ENCODE measurements at places on chromosomes 5 and 9. TPM values are rescaled to one million over a fixed set of nuclear protein-coding genes. Genes with fewer than 3 reads are reported as not detected.

DNA sequence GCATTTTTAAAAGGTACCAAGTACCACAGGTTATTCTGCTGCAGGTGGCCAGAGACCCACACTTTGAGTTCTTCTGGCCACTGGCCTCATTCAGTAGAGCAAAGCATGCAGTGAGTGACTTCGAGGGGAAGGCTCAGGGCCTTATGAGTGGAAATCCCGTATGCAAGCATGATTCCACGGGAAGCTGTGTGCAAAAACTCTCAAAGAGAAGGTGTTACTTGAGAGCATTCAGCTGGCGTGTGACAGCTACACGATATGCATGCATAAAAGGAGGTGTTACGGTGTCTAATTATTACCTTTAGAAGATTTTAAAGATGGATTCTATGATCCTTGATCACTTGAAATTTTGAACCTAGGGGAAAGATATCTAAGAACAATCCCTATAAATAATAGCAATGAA, 160.3 kb downstream of the ENC1 start:
- no peak for DNase-seq

GRCh38 chr9:71004196-71004595, 117.2 kb downstream of the TRPM3 start:
- no peak for DNase-seq

MAMDC2 gene
- 0.08 TPM for total RNA-seq

GZMA gene
- 250 TPM for total RNA-seq

- DNase-seq: no peak
Measured at GRCh38 chr5:173041881-173042762, 14.0 kb upstream of the CREBRF start.

CORO2A gene
- 12.0 TPM for total RNA-seq

GRCh38 chr5:88976914-88977313, 93.9 kb upstream of the MEF2C start:
- DNase-seq: no peak

DNA sequence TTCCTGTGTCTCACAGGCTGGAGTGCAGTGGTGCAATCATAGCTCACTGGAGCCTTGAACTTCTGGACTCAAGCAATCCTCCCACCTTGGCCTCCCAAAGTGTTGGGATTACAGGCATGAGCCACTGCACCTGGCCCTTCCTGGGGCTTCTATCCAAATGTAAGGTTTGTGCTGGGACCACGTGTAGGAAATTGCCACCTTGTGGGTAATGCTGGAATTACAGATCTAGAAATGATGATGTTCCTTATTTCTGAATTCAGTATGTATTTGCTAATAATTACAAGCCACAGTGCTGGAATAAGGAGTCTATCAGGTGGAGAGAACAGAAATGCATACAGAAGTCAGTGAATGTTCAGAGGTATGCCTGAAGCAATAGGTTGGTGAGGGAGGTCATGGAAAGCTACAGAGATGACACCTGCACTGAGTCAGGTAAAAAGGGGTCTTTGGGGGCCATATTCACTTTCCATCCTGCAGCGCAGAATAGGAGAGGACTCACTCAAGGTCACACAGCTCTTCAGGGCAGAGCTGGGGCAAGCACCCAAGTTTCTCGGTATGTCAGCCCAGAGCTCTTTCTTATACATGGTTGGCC, 8.8 kb upstream of the IGFBPL1 start:
- DNase-seq: no peak

ABITRAM gene
- 9.7 TPM for total RNA-seq
